Trophoblast cell (in vitro differentiated cells and primary cell): ENCODE measurements at places on chromosomes 13 and 19.

GRCh38 chr13:22357132-22357531 is 686.3 kb downstream of the FGF9 start:
- DNase-seq: no peak

GRCh38 chr13:65606622-65607021 is 1623.5 kb downstream of the PCDH9 start:
- DNase-seq: no peak

DNA sequence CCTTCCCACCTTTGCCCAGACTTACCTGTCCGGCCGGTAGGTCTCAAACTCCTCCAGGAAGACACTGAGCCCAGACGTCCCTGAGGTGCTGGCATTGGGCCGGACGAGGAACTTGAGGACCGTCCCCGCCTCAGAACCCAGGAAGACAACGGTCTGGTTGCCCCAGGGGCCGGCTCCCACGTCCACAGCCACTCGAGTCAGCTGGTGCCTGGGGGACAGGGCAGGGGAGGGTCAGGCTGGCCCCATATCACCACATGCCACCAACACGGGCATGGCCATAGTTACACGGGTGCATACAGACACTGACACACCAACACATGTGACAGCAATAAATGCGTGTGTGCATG is 8.4 kb upstream of the LRG1 start:
- DNase-seq: no peak

- no peak for DNase-seq
Observed at GRCh38 chr13:108728370-108728769, 99.0 kb downstream of the MYO16 start.

GRCh38 chr19:2867025-2867991 is at the start of gene ZNF556:
Gene ZNF556, plus strand, starts transcription at chr19:2867335. Its CDS starts 87 bp downstream, at chr19:2867422.
- no peak for DNase-seq

GRCh38 chr13:83515268-83516015 is 366.8 kb downstream of the SLITRK1 start:
- no peak for DNase-seq

- no peak for DNase-seq
Observed at GRCh38 chr13:33794576-33794975, 23.4 kb upstream of the RFC3 start.

- DNase-seq: no peak
Observed at GRCh38 chr19:38695832-38696728, 48.2 kb downstream of the CAPN12 start.

- no peak for DNase-seq
Observed at GRCh38 chr19:55284405-55285058, 735 bp downstream of the BRSK1 start.

DNA sequence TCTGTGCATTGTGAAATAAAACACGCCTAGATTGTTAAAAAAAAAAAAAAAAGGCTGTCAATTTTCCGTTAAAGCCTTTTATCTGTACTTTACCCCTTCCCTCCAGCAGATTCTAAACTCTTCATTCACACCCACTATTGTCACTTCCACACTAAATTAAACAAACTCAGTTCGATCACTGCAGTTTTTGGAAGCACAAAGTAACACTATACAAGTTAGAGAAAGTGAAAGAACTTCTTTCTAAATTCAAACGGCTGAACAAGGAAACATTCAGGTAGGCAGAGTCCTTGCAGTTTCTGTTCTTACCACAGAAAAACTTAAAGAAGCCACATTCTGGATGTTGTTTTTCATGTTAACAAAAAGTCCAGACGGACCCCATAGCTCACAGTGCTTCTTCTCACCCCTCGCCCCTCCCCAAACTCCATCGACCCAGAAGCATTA is 27.5 kb upstream of the UBE2L5 start:
- DNase-seq: no peak
